AG04449 (cell line): ENCODE measurements at places on chromosomes 12 and 14.
A peak's percentile ranks its signal among the peaks of the same experiment; 100 is the strongest.

- DNase-seq, result no peak
These were observed 96.8 kb upstream of the DIO3 start for GRCh38 chr14:101464310-101464983.

- no peak for DNase-seq
These were observed 12.1 kb upstream of the LTA4H start for GRCh38 chr12:96047229-96048211.

DNA sequence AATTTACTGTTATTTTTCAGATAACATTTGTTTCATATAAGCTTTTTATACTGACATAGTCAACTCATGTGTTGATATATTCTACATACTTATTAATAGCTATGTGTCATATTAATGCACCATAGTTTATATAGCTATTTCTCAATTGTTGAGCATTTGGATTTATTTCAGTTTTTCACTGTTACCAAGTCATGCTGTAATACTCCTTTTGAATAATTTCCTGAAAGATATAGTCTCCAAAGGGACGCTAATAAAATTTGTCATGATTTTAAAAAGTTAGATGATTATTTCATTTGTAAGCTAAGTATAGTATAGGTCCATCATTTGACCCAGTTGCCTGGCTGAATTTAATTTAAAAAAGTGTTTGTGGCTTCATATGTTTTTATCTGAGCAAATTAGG is 47.8 kb downstream of the ATL1 start:
- no peak for DNase-seq

DNA sequence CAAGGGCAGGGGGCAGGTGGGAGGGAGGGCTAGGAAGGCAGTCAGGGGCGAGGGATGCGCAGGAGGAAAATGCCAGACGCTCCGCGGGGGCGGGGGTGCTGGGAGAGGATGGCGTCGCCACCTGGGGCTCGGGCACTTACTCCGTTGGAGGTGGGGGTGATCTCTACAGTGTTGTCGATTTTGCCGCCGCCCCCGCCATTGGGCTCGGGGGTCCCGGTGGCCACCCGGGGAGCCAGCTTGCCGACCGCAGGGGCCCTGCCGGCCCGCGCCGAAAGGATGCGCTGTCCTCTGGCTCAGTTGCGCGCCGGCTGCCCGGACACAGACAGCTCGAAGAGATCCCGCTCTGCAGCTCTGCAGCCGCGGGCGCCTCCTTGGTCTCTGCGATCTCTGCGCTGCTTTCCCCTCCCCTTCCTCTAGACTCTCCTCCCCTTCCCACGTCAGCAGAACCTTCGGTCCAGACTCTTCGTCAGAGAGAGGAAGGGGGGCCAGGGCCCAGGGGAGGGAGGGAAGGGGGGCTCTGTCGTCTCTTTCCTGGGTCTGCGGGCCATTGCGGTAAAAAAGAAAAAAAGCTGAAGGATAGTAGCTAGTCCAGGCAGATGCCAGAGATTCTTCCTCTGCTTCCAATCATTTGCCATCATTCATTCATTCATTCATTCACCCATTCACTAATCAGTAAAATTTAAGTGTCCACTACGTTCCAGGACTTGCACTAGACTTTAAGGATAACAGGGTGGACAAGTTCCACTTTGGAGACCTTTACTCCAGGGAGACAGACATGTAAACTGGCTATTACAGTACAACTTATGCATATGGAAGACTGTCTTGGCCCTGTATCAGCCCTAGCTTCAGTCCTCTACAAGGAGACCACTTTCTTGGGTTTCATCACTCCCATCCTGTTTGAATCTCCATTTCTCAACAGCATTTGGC is at the start of gene SLC22A17:
SLC22A17 (minus strand) TSS at position 382 of the 927 bp plus-strand sequence.
- DNase-seq, result peak; percentile 59

- DNase-seq, result no peak
These were observed 71.7 kb upstream of the ETV6 start for GRCh38 chr12:11577658-11578260.

- DNase-seq, result no peak
These were observed 211.0 kb downstream of the RBM19 start for GRCh38 chr12:113755098-113755497.

GRCh38 chr12:1195513-1195912 is 204.5 kb downstream of the ERC1 start:
- no peak for DNase-seq

DNA sequence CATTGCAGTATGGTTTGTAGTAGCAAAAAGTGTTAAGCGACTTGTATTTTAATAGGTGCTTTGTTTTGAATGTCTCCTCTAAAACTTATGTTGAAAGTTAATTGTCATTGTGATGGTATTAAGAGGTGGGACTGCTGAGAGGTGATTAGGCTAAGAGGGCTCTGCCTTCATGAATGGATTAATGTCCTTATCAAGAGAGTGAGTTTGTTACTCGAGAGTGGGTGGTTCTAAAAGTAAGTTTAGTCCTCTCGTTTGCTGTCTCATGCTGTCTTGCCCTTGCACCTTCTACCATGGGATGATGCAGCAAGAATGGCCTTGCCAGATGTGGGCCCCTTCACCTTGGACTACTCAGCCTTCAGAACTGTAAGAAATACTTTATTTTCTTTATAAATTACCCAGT is 17.4 kb downstream of the ZDHHC17 start:
- DNase-seq, result no peak

- no peak for DNase-seq
These were observed 34.8 kb downstream of the DUSP16 start for GRCh38 chr12:12527820-12528296.

GRCh38 chr14:68680541-68681051 is 112.3 kb downstream of the ZFP36L1 start:
- DNase-seq, result no peak
